ENCODE measurements at places on chromosomes 7 and 10.

DNA sequence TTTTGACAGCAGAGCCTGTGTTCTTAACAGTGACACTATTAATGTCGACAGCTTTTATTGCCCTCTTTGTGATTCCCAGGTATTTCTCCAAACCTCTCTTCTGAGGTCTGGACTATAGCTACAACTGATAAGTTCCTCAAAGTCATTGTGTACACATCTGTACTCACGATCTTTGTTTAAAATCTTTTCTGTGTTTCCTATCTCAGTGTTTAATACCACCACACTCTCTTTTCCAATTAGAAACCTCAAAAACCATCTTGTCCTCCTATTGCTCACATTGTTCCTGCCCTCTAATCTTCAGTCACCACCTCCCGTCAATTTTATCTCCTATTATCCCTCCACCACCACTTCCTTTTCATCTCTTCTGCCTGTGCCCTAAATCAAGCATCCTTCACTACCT, 12.9 kb upstream of the WASL start:
- no peak for DNase-seq

- no peak for DNase-seq
Observed at GRCh38 chr7:41492603-41493002, 210.3 kb downstream of the INHBA start.

- no peak for DNase-seq
Observed at GRCh38 chr10:97426776-97427570, 982 bp downstream of the PGAM1 start.

GRCh38 chr7:145848691-145849090, 267.9 kb upstream of the CNTNAP2 start:
- no peak for DNase-seq

DNA sequence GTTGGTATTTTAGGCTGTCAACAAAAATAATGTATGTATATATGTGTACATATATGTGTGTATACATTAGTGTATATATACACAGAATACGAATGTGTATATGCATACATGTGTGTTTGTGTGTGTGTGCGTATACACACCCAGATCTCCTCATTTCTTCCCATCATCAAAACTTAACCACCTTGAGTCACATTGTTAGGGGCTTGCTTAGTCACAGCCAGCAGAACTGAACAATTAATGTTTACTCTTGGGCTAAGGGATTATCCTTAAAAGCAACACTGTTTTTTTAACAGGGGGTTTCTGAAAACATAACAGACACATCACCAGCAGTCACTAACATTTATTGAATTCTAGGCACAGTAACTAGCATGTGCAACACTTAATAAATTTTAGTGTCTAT, 83.0 kb upstream of the ASAH2 start:
- no peak for DNase-seq

DNA sequence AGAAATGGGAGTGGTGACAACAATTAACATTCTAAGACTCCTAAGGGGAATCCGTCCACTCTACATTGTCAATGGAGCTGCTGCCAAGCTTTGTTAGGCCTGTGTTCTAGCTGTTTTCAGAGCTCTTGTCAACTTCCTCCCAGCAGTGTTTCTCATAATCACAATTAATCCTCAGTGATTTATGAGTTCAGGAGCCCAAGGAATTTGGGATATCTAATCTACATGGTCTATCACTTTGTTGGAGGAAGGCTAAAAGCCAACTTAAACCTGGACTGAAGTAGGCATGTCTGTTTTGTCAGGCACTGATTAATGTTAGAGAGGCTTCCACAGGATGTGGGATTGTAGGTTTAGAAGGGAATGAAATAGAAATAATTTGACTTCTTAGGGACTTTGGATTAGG, 10.2 kb upstream of the OR2F2 start:
- DNase-seq, result no peak

GRCh38 chr10:33214174-33214573, 120.3 kb downstream of the NRP1 start:
- no peak for DNase-seq

Data from bone marrow (tissue), 2 donors.